ENCODE measurements at places on chromosomes 13 and 19.

GRCh38 chr19:19649580-19649995 is 6.1 kb upstream of the GMIP start:
- DNase-seq: no peak

- peak; percentile 30 for DNase-seq
These were observed 5.6 kb downstream of the C5AR1 start for GRCh38 chr19:47315125-47315821.

DNA sequence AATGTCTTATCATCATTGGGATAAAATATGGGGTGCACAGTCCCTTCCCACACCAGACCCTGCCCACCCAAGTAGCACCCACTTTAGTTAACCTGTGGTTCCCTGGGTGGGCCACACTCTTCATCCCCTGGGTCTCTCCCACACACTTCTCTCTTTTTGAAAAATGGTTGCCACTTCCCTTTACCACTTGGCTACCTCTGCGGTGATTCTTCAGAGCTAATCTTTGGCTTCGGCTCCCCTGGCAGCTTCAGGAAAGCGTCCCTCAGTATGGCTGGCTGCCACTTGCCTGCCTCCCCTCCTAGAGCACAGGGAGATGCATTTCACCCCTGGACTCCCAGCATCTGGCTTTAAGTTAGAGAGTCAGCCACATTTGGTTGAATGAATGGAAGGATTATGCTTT is 18.2 kb downstream of the CCNA1 start:
- DNase-seq: no peak

- DNase-seq: no peak
These were observed 5.3 kb downstream of the SAMD4B start for GRCh38 chr19:39347332-39348164.
